Stimulated activated CD4-positive, alpha-beta T cell treated with anti-CD3 and anti-CD28 coated beads, Interleukin-12 subunit alpha, Interleukin-12 subunit beta, amount 100 ng/mL, for 4 hours (primary cell): ENCODE measurements at places on chromosomes 6 and 20.

DNA sequence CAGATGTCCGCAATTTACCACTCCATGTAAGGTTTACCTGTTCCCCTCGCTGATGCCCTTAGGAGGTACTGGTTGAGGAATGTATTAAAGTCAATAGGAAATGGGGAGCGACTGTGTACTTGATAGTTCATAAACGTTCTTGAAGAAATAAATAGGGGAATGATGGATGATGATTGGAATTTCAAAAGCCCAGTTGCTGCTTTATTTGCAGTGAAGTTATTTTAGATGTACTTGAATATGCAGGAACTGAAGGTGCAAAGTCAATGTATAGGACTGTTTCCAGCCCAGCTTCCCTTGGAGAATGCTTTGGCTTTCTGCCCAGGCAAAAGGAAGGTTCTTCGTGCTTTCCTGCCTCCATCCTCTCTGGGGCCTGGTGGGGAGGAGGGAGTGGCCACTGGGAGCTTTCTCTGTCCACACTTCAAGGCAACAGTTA is 19.8 kb downstream of the ADGRF5 start:
- no peak for DNase-seq

- DNase-seq, result no peak
Measured at GRCh38 chr6:19312241-19312978, 524.8 kb upstream of the ID4 start.

DNA sequence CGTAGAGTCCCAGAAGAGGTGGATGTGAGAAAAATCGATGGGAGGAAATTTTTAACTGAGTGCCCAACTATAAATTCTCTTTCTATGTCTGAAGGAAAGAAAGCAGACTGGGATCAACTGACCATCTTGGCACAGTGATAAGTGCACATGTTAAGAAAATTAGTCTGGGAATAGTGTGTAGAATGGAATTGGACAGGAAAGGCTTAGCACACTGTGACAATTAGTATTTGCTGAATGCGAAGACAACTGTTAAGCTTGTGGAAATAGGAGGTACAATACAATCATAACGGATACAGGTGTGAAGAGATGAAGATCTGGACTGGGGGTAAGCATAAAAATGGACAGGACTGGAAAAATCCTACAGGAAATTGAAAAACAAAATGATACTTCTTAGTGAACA is 114.3 kb downstream of the FAM50B start:
- no peak for DNase-seq

- no peak for DNase-seq
Measured at GRCh38 chr6:155315516-155315871, 1.2 kb upstream of the TFB1M start.

DNA sequence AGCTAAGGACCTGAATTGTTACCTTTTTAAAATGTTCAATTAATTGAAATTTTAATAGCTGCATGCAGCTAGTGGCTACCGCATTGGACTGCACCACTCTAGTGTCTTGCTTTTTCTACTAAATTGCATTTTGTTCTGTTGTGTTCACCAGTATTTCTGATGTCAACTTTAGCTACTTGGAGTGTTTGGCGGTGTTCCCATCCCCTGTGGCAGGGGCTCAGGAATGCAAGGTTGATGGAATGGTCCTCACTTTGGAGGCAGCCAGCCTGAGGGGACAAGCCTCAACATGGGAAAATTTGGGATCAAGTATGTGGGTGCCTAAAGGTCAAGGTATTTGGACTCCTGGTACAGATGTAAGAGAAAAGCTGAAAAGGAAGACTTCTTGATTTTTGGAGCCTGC is 230.1 kb upstream of the PRND start:
- no peak for DNase-seq

- DNase-seq, result no peak
Measured at GRCh38 chr6:41186031-41186562, 14.9 kb downstream of the TREML2 start.

DNA sequence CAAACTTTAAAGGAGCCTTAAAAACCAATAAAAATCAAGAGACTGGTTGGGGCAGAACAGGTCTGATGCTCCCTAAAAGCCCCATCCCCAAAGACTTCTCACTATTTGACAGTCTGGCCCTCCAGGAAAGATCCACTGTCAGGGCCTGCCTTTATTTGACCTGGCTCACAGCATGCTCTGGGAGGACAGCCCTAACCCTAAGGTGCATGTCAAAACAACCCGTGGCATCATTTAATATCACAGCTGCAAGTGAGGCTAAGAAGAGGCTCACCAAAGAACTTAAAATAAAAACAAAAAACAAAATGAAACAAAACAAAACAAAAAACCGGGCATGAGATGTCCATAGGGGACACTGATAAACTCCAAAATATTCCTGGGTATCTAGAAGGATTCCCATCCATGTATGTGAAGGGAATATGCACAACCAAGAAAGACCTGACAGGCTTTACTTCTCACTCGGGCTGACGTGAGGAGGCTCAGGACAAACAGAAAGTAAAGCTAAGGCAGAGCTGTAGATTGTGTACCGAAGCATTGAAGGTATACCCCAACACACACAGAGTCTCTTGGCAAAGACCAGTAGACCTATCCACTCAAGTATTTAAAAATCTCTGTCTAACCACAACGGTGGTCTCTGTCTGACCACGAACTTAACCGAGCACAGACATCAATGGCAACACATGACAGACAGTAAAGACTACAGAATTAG is 57.3 kb downstream of the AHI1 start:
- no peak for DNase-seq

- no peak for DNase-seq
Measured at GRCh38 chr6:21800330-21800729, 206.8 kb downstream of the SOX4 start.

GRCh38 chr6:88539295-88539764 is 373.2 kb upstream of the CNR1 start:
- no peak for DNase-seq

GRCh38 chr20:57249073-57249472 is 17.4 kb downstream of the BMP7 start:
- no peak for DNase-seq

DNA sequence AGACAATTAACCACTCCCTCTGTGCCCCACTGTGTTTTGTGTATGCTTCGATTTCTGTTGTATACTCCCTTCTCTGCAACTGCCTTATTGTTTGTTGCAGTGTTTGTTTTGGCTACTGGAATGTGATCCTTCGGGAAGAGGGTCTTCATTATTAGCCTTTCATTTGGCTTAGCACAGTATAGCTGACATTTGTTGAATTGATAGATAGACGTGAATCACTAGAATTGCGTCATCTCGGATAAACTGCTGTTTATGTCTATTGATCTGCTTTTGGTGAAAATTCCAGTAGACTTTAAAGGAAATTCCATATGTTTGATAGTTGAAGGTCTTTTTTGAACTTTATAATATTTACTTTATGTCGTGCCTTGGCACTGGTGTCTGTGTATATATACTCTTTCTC is 189.9 kb upstream of the EYA4 start:
- no peak for DNase-seq

DNA sequence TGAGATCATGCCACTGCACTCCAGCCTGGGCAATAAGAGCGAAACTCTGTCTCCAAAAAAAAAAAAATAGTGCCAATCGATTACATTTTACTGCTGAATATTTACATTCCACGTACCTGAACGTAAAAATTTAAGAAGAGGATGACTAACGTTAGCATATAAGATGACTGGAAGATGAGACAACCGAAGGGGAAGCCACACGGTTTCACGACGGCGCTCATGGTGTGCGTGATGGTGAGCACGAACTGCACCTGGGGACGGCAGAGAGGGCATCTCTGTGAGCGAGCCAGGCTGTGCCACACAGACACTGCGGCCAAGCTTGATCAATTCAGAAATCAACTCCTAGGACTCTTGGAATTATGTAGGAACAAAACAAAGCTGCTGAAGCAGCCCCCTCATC is 54.5 kb downstream of the ELOVL2 start:
- no peak for DNase-seq
